Activated T-helper 1 cell treated with Interleukin-2 at 50 U/mL for 16 hours (primary cell): ENCODE measurements at places on chromosomes 5 and 9.

GRCh38 chr5:181149355-181149754 is 2.0 kb downstream of the OR2V2 start:
- DNase-seq: no peak

DNA sequence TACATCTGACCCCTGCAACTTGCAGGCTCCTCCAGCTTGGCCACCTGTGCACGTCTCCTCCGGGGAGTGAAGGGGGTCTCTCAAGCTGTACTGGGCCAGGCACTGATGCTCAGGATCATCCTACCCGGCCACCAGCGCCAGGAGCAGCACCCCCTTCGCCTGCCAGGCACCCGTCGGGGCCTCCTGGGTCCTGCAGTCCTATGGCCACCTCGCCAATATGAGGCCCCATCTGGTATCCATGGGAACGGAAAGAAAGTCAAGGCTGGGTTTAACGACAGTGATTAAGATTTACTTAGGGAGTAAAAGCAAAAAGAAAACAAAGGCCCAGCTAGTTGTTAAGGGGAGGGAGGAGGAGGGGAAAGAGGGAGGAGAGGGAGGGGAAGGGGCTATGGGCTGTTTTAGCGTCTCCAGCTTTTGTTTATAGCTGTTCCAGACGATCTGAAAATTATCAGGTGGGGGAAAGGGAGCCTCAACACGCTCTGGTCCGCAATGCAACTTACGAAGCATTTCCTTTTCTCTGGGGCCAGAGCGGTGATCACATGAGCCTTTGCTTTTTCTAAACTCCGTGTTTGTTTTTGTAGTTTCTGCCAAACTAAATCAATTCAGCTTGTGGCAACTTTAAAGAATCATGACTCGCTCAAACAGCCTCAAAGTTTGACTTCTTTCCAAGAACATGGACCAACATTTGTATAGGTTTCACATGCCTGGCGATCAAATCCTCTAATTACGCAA is 132.4 kb downstream of the ROR2 start:
- DNase-seq: no peak

GRCh38 chr5:56402266-56403220 is 169.4 kb upstream of the ANKRD55 start:
- DNase-seq: no peak

DNA sequence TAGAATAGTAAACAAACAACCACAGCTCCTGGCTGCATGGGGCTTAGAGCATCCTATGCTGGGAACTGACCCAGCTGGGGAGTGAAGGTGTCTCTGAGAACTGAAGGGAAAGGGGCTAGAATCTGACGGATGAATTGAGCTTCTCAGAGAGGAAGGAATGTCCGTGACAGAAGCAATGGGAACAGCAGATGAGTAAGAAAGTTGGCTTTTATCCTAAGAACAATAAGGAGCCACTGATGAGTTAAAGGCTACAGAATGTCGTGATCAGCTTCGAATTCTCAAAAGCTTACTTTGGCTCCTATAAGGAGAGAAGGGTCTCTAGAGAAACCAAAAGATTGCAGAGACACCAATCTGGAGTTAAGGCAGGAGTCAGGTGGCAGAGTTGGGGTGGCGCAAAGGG is 52.6 kb downstream of the EBF1 start:
- no peak for DNase-seq

DNA sequence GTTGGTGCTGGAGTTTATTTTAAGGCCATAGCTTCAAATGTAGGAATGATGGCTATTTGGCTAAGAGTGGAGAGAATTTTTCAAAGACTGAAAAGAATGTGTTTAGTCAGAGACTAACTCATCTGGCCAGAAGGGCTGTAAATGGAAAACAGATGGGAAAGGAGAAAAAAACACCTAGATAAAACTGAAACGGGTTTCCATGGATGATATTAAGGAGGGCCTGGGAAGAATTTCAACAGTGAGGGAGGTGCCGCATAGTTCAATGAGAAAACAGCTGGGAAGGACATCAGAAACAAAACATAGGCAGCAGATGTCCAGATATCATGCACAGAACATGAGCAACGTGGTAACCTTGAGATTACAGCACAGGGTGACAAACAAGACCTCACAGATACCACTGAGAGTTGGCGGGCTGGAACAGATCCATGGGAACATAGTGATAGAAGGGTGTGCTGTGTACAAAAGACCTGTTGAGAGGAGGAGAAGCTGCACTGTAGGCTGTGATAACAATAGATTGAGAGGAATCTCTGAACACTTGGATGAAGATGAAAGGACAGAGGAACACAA is 31.2 kb upstream of the RAD23B start:
- no peak for DNase-seq

DNA sequence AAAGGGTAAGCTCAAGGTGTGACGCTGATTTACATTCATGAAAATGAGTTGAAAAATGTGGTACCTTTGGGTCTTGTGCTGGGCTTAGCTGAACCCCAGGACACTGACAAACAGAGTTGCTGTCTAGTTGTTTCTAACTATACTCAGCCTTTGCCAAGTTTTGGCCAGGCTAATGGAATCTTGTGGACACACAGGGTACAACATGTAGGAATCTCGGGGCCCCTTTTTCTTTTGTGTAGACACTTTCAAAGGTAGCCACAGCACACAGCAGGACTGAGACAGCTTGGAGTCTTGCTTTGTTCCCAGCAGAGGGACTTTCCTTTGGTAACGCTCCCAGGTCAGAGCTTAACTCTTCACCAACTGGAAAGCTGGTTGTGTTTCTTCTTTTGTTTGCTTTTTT is 7.8 kb downstream of the LIX1 start:
- no peak for DNase-seq

GRCh38 chr9:92635760-92636159 is 34.2 kb downstream of the IPPK start:
- no peak for DNase-seq

- DNase-seq: no peak
Measured at GRCh38 chr9:122819791-122820489, 8.4 kb downstream of the PDCL start.

- DNase-seq: no peak
Measured at GRCh38 chr5:103455796-103456195, 106.8 kb downstream of the NUDT12 start.

GRCh38 chr9:105053209-105053652 is 125.3 kb upstream of the ABCA1 start:
- no peak for DNase-seq

GRCh38 chr9:77440057-77440456 is 208.1 kb downstream of the GNA14 start:
- no peak for DNase-seq

- DNase-seq: no peak
Measured at GRCh38 chr9:89792189-89793123, 187.6 kb downstream of the GADD45G start.

DNA sequence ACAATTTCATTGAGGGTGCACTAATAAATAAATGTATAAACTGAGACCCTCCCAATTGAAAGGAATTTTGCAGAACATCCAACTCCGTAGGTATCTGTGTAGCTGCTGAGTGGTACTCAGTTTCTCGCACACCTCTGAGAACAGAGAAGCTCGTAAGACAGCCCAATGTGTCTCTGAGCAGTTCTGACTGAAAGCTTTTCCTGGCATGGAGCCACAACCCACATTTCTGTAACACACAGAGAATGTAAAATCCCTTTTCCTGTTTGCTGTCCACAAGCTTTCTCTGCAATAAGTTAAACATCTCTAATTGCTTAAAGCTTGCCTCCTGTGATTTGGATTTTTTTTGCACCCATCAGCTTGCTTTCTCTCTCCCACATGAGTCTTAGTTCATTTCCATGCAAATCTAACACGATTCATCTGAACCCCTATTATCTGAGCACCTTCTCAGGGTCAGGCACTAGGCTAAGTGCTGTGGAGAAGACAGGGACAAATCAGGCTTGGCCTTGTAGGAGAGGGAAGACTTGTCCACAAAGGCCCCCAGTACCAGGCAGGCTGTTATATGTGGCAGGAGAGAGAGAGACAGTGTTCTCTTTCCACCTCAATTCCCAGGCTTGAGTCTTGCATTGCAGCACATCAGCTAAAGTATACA is 44.2 kb upstream of the COL15A1 start:
- no peak for DNase-seq

- no peak for DNase-seq
Measured at GRCh38 chr9:127005770-127006314, 91.3 kb downstream of the RALGPS1 start.

DNA sequence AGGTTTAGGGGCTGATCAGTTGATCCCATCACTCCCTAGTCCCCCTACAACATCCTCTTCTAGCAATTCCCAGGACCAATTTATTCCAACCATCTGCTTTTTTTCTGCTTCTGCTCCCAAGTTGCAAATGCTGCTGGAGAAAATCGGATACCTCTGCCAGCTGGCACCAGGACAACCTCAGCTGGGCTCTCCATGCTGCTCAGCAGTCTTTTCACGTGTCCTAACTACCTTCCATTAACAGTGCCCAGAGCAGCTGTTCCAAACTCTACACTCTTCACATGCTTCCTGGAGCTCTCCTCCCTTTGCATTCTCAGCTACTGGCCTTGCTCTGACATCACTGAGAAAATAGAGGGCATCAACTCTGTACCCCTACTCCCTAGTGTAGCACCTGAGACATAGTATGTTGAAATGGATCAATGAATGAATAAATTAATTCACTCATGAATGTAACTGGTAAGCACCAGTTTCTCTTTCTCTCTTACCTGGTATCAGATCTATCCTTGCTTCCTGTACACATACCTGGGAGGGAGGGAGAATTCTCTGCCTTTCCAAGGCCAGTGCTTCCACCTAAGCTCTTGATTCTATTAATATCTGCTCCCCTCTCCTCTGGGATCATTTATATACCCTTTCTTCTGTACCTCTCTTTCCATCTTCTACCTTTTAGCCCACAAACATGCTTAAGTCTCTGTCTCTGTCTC is 191.0 kb downstream of the RAB3C start:
- no peak for DNase-seq

DNA sequence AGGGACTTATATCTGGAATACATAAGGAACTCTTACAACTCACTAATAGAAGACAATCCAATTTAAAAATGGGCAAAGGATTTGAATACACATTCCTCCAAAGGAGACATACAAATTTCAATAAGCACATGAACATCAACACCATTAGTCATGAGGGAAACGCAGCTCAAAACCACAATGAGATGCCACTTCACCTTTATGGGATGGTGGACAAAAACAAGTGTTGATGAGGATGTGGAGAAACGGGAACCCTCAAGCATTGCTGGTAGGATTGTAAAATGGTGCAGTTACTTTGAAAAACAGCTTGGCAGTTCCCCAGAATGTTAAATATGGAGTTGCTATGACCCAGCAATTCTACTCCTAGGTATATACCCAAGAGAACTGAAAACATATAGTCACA is 72.7 kb upstream of the IER5L start:
- no peak for DNase-seq

DNA sequence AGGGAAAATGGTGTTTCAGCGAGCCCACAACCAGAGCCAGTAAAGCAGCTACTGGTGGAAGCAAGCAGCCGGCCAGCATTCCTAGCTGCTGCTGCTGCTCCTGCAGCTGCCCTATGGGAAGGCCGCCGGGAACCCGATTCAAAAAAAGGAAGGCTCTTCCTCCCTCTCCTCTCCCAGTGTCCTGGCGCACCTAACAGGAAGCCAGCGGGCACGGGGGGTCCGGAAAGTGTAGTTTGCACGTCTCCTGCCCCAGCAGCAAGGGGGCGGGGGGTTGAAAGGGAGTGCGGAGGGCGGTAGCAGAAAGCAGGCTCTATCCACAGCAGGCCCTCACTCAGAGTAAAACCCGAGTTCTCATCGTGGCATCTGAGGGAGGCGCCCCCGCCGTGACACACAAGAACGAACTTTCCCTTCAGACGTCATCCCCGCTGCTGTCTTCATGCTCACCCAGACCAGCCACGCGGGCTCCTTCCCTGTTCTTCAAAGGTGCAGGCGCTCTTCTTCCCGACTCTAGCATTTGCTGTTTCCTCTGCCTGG is 16.5 kb downstream of the GRXCR2 start:
- no peak for DNase-seq

DNA sequence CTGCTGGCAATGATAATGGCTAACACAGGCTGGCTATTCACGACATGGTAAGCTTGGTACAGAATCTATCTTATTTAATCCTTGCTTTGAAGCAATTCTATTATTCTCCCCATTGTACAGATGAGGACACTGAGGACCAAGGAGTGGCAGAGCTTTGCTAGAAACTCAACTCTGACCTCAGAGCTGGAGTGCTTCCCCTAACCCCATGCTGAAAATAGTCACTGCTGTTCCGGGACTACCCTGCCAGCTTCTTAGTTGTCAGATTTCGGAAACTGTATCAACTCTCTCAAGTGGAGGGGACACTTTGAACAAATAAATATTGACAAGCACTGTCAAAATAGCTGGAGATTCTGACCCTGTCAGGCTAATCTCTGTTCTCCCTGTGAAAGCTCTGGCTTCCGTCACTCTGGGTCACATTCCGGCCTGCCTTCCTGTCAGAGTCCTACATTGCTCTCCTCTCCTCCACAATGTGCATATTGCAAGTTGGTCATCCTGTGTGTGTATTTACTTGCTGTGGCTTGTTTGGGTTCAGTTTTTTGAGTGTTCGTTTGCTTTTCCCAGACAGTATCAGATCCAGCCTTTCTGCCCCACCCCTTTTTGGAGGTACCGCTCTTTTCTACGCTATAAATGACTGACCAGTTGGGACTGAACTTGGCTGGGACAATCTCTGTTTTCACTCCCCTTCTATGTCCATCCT is 134.3 kb upstream of the MAP1B start:
- no peak for DNase-seq

DNA sequence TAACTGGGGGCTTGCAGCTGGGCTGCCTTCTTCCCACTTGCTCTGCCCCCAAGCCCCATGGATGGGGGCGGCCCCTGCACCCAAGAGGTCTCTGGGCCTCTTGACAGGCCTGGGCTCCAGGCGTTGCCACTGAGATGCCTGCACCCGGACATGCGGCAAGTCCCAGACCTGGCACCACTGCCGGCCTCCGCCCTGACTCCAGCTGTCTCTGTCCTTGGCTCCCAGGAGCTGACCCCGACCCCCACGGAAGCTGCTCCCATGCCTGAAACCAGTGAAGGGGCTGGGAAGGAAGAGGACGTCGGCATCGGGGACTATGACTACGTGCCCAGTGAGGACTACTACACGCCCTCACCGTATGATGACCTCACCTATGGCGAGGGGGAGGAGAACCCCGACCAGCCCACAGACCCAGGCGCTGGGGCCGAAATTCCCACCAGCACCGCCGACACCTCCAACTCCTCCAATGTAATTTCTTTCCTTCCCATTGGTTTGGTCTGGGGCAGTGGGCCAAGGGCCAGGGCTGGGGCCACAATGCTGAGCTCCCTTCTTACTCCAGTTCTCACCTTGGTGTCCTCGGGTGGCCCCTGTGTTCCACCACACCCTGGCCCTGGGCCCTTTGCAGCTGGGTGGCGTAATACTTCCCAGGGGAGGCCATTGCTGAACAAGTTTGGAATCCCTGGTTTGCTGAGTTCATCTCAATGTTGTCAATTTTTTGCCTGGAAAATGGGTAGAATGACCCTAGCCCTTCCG is 88.6 kb downstream of the COL5A1 start:
- DNase-seq: no peak
